ENCODE measurements at places on chromosomes 12 and 14.
A peak's percentile ranks its signal among the peaks of the same experiment; 100 is the strongest.

GRCh38 chr14:88129306-88130056 lies 124.5 kb downstream of the GPR65 start:
- no peak for DNase-seq

DNA sequence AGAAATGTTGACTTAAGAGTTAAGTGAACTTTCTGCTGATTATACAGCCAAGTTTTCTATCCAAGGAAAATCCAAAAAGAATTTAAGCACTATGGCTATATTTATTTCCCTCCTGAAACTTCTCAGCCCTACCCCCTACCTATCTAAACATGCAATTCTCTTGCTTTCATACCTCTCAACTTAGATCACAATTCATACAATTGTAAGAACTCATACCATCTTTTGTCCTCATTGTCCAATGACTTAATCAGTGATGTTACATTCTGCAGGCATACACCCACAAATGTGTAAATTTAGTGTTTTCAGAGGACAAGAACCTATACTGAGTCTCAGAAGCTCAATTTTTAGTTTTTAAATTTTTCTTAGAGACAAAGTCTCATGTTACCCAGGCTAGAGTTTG lies 62.1 kb downstream of the ZFC3H1 start:
- DNase-seq = no peak

DNA sequence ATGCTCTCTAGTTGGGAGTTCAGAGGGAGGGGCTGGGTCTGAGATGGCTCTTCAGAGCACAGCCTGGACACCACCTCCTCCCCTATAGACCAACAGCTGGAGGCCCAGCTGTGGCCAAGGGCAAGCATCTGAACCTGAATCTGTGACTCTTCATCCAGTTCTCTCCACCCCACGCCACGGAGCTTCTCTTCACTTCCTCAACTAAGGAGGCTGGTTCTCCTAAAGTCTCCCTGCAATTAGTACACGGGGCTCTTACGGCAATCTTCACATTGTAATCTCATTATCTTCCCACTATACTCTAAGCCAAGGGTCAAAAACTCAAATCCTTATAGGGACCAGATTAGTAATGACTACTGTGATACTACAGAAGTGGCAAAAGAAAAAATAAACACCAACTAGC lies 9.8 kb downstream of the NRDE2 start:
- DNase-seq = no peak

DNA sequence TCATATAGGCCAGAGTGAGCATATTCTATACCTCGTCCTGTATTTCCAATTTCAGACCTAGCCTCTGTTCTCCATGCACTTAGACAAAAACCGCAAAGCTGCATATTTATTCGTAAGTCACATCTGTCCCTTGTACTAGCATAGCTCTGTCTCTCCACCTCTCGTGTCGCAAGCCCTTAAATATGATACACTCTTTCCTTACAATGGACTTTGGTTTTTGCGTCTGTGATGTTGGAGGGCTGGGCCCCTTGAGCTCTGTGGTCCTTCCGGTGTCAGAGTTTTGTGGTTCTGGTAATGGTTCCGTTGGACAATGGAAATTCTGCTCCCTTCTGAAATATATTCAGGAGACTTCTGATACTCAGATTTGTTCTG lies 11.3 kb downstream of the PRKCH start:
- DNase-seq = no peak

DNA sequence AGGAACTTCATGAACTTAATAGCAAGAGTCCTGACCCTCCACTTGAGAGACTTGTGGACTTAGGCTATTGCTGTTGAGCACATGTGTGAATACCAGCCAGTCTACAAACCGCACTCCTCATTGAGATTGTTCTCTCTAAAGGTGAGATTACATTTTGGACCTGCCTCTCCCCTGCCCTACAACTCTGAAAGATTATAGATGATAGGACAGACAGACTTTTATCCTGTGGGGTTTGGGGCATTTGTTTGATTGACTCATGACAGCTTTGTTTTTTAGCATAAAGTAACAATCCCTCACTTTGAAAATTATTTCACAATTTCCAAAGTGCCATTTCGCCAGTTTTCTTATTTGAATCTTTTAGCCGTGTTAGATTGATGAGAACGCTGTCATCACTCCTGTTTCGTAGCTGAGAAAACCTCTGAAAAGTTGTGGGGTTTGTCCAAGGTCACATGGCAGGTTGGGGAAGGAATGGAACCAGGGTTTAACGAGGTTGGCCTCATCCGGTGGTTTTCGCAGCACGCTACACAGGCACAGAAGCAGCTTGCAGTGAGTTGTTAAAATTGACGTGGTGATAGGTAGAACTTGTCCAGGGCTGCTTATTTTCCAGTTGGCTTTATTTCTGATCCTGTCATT lies 836 bp downstream of the EVL start:
- peak; percentile 52 for DNase-seq

DNA sequence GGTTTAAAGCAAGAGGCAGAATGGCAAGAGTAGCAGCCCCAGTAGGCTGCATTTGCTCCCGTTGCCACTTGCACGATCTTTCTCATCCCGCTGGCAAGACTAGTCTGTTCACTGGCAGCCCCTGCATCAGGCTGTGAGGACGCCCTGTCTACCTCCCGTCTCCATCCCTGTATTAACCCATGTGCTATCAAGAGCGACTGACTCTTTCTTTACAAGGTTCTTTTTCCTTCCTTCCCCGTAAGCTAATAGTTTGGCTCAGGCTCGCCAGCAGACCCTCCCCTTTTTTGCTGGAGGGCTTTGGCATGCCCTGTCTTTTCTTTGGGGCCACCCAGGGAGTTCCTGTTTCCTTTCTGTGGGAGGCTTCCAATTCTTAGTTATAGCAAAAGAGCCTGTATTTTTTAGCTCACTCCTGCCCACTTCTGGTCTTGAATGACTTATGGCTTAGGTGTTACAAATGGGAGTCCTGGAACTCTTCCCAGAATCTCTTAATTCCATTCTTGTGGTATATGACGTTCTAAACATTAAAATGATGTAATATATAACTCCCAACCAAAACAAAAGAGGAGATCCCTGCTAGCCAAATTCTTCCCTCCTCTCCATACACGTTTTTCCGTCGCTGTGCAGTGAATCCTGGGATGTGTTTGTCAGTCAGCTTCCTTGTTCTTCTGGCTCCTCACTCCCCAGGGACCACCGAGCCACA lies 149.0 kb downstream of the PRKCH start:
- DNase-seq = no peak

DNA sequence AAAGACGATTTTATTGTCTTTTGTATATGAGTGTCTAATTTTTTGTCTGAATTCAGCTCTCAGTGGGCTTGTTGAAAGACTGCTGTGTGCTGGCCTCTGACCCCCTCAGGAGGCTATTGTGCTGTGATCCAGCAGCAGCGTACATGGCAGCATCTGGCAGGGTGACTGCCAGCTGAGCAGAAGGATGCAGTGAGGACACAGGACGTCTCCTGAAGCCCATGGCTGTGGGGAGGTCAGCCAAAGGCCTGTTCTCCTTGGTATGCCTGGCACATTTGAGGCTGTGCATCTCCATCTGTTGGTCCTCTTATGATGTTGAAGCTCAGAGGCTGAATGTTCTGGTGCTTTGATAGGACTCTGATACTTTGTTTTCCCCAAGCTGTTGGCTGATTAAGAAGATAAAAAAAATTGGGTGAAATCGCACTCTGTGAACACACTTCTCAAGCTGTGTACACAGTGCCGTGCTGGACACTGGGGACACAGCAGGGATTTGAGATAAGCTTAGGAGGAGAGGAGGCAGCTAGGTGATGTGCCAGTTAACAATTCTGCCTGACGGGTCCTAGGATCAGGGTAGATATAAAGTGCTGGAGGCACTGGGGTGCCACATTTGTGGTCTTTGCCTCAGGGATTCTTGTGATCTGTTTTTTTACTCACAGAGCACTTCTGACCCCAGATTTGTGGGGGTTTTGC lies 37.5 kb downstream of the EID3 start:
- no peak for DNase-seq

All from stimulated activated CD4-positive, alpha-beta T cell treated with anti-CD3 and anti-CD28 coated beads, TNF-alpha, amount 100 ng/mL, for 1 hour (primary cell).